ENCODE measurements at places on chromosomes 5 and 9.

DNA sequence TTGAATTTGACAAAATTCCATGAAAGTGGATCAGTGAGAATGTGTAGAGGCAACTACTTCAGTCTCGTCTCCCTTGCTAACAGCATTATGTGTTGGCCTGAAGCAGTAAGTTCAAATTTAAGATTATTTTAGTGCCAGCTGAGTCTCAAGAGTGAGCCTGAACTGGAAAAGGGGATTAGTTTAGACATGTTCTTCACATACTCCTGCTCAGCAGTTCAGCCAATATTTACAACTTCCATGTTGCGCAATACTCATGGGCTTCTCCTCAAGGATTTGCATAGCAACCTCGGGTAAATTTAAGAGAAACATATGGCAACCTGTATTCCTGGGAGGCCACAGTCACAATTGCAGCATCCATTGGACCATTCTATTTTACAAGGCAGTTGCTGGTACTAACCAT lies 553.8 kb downstream of the PTPRD start:
- peak; percentile 88 for DNase-seq

GRCh38 chr5:79837761-79838551 lies 148.3 kb downstream of the CMYA5 start:
- DNase-seq = no peak

DNA sequence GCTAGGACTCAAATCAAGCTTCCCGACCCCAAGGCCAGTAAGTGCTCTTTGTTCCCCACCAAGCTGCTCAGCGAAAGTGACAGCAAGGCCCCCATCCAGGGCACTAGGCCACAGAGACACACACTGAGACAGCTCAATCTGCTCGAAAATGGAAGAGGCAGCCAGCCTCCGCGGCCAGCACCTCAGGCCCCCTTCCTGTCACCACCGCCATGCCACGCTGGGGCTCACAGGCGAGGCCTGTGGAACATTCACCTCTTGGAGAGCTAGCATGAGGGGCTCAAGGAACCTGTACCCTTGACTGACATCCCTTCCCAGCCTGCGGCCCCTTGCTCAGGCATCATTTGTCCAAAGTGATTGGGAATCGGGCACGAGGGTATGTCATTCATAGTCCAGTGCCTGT lies 71.4 kb downstream of the PAX5 start:
- DNase-seq = no peak

GRCh38 chr9:85040146-85040545 lies 370.6 kb downstream of the NTRK2 start:
- DNase-seq = no peak

DNA sequence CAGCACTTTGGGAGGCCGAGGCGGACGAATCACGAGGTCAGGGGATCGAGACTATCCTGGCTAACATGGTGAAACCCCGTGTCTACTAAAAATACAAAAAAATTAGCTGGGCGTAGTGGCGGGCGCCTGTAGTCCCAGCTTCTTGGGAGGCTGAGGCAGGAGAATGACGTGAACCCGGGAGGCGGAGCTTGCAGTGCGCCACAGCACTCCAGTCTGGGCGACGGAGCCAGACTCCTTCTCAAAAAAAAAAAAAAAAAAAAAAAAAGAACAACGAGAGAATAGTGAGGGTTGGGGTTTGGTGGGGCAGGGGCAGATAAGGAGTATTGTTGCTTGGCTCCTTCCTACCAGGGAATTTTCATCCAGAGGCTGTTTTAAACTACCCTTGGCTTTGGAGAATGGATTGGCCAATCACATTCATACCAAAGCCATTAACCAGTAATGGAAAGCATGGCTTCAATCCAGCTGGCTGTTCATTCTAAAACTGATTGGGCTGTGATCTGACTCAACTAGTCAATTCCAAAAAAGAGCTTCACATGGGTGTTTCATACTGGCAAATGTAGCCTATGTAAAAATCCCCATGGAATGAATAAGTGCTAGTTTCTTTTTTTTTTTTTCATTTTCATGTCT lies 64.4 kb downstream of the PLCXD3 start:
- no peak for DNase-seq

DNA sequence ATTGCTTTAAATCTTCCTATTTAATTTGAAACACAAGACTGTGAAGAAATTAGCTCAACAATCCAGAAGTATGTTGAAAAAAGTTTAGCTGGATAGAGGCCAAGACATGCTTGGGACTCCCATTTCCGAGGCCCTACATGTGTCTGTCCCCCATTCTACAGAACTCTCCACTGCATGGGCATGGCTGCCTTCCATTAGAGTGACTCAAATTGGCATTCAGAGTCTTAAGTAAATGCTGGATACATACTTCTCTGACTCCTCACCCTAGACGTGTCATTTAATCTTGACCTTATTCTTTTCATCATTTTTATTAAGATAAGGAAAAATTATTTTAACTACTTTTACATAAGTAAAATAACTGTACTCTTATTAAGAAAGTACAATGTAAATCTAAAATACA lies 530.4 kb upstream of the CDH9 start:
- no peak for DNase-seq

- no peak for DNase-seq
Measured at GRCh38 chr9:93228030-93228429, 44.1 kb downstream of the WNK2 start.

DNA sequence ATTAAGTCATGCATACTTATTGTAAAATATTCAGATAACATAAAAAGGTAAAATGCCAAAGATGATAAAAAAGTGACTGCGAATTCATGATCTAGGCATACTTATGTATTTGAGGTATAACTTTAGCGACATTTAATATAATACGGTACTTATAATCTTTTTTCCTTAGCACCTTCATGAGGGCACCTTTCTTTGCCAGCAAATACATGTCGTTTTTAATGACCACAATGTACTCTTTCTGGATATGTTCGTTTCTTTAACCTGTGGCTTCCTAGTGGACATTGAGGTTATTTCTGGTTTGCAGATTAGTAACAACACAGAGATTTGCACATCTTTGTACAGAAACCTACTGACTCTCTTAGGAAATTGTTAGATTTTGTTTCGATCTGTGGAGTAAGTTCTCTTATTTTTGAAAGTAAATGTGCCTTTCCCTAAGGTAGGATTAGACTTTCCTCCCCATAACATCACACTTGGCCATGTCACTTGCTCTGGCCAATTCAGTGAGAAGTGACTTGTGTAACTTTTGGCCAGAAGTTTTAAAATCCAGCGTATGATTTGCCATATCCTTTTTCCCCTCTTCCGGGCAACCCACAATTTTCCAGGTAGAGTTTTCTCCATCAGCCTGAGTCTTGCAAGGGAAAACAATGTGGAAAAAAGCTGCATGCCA lies 24.4 kb downstream of the ANKRD33B start:
- DNase-seq = no peak

Data from NCI-H524 (cell line).